ENCODE measurements at places on chromosomes 12 and 14.
A peak's percentile ranks its signal among the peaks of the same experiment; 100 is the strongest.

DNA sequence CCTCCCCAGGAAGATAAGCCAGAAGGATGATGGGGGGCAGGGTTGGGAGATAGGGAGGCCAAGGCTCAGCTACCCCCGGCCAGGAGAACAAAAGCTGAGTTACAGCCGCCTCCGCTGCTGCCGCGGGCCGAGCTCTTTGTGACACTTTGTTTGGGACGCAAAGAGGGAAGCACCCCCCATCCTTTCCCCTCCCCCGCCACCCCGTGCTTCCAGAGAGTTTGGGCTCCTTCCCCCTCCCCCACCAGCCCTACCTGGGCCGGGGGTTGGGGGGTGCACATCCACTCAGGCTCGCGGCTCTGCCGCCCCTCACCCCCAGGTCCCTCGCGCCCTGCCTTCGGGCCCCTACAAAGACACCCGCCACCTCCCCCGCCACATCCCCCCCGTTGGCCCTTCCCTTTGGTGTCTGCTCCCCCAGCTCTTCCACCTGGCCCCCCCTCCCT is 799 bp downstream of the ZNF219 start:
- no peak for DNase-seq

DNA sequence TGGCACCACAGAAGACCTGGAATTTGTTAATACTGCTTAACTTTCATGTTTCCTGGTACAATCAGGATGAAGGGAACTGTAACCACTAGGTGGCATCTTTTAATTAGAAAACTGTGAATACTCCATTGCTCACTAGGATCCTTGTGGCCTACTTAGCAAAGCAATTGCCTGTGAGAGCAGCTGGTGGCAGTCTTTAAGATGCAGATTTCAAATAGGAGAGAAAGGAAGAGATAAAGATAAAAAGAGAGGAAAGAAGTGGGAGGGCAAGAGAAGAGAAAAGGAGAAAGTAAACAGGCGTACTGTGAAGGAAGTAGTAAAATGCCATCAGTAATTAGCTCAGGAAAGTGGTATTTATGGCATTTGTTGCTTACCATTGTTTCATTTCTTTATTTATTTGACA is 114.5 kb downstream of the RAD51B start:
- no peak for DNase-seq

GRCh38 chr14:31208546-31209424 is 1.2 kb upstream of the HECTD1 start:
- DNase-seq = peak; percentile 52

- no peak for DNase-seq
These were observed 40.5 kb downstream of the SLC2A14 start for GRCh38 chr12:7832059-7832696.

GRCh38 chr12:32062881-32063280 is 43.8 kb upstream of the BICD1 start:
- no peak for DNase-seq

GRCh38 chr14:30584058-30584630 is 25.2 kb downstream of the G2E3 start:
- DNase-seq = no peak

DNA sequence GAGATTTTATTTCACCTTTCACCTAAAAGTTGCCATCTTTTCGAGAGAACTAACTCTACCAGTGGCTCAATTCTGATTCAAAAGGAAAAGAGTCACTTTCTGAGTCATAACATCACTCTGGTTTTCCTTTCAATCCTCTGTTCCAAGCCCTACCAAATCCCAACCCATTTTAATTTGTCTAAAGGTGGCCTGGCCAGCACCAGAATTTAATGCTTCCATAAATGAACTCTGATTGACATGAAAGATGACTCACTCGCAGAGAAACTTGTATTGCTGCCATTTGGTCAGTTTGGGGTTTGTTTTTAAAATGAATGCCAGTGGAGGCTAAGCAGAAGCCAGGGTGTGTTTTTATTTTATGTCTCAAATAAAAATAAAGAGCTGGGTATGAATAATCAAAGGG is 117.4 kb upstream of the SOX5 start:
- DNase-seq = no peak

DNA sequence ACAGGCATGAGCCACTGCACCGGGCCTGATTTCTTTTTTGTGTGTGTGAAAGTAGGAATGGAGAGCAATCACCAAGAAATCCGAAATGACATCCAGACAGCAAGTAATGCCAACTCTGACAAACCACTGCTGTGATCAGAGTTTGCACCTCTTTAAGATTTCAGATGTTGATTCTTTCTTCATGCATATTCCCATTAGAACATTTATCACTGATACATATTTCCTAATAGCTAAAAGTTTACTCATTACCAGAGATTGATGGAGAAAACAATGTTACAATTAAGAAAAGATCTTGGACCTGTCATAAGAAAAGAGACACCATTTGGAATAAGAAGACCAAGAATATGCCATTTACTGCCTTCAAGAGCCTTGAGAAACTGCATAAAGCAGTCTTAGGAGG is 217.0 kb upstream of the MGAT4C start:
- no peak for DNase-seq

DNA sequence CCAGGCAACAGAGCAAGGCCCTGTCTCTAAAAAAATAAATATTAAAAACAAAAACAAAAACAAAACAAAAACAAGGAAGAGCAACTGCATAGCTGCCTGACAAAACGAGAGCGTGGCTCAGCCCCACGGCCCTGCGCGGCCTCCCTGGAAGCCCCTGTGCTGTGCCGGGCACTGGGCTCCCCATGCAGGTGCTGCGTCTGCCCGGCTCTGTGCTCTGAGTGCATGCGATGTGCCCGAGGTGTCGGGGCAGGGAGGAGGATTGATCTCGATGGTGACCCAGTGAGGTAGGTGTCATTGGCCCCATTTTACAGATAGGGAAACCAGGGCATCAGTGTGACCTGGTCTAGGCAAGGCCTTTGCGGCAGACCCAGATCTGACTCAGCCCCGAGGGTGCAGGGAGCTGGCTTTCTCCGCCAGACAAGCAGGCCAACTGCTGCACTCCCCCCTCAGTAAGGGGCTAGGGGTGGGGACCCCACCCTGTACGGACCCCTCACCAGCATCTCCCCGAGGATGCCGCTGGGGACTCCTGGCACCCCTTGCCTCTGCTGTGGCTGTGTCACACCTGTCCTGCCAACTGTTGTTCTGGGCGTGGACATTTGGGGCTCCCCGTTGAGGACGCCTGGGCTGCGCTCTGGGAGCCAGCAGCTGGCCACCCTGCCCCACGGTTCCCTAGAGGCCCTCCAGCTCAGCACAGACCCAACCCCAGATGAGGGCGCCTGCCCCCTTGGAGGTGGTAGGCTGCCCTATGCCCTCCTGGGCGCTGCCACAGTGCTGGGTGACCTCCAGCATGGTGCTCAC is 15.3 kb downstream of the GPR132 start:
- no peak for DNase-seq

GRCh38 chr12:104498211-104498801 is 41.6 kb downstream of the CHST11 start:
- DNase-seq = peak; percentile 42
